ENCODE measurements at places on chromosomes 2 and 18.

DNA sequence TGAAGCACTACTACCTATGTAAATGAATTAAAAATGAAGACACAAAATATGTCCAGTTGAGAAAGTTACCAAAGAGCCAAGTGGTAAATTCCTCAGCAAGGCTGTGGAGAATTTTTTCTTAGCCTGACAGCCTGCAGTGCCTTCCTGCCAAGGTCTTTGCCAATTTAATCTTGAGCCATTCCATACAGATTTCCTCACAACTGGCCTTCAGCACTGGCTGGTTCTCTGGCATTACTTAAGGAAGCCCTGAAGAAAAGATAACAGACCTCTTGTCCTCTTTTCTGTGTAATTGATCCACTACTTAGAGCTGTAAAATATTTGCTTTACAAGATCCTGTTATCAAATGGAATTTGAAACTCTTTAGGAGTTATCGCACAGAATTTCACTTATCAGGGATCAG lies 334.2 kb upstream of the LRRTM1 start:
- no peak for DNase-seq

DNA sequence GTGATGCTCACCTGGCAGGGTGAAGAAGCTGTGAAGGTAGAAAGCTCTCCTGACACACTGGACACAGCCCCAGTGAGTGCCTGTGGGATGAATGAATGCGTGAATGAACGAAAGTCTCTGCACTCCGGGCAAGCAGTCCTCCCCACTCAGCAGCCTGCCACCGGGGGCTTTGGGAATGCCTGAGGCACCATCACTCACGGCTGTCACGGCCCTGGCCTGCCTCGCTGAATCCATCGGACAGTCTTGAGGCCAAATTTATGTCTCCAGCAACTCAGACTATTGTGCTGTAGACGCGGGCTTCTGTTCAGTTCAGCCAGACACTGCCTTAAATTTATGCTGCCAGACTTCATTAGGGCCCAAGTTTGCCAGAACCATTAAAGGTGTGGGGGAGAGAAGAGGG lies 62.9 kb upstream of the TEX51 start:
- DNase-seq: no peak

DNA sequence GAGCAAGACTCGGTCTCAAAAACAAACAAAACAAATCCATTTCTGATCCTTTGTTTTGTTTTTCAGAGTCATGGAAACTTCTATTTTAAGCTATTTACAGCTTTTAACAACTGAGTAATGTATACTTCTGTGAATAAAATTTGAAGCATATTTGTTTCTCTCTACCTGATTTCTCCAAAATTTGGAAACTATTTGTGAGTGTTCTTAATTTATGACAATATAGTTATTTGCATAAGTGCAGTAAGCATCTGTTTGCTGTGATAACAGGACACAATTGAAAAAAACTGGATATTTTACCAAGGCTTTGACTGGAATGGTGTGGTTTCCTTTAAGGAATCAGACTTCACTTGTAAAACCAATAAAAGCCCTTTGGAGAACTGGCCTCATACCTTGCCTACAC lies 53.3 kb upstream of the GULP1 start:
- no peak for DNase-seq

- peak; percentile 84 for DNase-seq
Measured at GRCh38 chr2:9288233-9288632, 81.6 kb downstream of the ASAP2 start.

DNA sequence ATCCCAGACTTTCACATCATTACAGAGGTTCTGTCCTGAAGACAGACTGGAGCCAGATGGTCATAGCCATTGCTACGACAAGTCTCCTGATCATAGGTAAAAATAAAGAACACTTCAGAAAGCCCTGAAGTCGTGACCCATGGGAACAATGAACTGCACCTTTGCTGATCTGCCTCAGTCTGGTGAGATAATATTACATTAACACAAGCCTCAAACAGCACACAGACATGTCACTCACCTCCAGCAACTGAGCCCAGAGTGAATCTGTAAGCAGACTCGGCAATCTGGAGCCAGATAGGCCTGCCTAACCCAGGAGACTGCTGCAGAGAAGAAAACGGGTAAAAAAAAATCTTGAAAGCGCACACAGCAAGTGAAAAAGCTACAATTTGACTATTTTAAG lies 79.2 kb downstream of the SLC25A12 start:
- no peak for DNase-seq

DNA sequence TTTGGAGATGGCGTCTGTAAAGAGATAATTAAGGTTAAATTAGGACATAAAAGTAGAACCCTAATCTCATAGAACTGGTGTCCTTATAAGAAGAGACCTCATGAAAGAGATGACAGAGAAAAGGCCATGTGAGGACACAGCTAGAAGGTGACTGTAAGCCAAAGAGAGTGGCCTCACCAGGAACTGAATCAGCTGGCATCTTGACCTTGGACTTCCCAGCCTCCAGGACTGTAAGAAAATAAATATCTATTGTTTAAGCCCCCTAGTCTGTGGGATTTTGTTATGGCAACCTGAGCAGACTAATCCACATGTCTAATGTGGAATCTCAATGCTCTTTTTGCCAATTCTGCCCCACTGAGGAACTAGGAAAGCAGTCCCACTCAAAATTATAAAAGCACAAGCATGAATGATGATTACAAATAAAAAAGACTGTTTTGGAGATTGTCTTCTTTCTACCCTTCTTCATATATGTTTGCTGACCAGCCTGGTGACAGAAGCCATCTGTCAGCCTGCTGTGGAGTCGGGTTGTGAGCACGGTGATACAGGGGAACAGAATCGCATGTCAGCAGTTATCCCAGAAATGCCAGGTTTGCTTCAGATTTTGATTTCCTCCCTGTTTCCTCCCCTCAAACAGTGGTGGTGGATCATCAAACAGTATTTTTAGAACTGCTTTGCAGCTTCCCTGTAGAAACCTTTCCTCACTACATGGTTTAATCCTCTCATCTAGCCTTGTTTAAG lies 54.2 kb downstream of the INPP4A start:
- no peak for DNase-seq

GRCh38 chr2:76050196-76050595 lies 339.5 kb upstream of the GCFC2 start:
- no peak for DNase-seq

GRCh38 chr2:237058423-237058822 lies 27.3 kb upstream of the COPS8 start:
- DNase-seq: no peak

DNA sequence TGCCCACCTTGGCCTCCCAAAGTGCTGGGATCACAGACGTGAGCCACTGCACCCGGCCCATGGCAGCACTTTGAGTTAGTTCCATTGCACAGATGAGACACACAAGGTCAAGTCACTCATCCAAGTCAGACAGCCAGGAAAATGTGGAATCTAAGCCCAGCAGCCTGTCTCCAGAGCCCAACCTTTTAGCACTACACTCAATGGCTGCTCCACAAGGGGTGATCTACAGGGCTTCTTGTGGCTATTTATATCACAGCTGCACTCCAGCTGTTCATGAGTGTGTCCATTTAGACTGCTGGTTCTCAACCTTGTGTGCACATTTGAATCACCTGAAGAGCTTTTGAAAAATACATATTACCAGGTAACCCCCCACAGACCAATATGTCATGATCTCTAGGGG lies 72.9 kb upstream of the RPL31 start:
- peak; percentile 36 for DNase-seq

- DNase-seq: no peak
Measured at GRCh38 chr2:174338671-174339560, 4.2 kb downstream of the SP9 start.

GRCh38 chr2:242063436-242063835 lies 193.9 kb downstream of the RTP5 start:
- no peak for DNase-seq

GRCh38 chr18:3236470-3236869 lies 11.1 kb upstream of the MYL12A start:
- DNase-seq: no peak

DNA sequence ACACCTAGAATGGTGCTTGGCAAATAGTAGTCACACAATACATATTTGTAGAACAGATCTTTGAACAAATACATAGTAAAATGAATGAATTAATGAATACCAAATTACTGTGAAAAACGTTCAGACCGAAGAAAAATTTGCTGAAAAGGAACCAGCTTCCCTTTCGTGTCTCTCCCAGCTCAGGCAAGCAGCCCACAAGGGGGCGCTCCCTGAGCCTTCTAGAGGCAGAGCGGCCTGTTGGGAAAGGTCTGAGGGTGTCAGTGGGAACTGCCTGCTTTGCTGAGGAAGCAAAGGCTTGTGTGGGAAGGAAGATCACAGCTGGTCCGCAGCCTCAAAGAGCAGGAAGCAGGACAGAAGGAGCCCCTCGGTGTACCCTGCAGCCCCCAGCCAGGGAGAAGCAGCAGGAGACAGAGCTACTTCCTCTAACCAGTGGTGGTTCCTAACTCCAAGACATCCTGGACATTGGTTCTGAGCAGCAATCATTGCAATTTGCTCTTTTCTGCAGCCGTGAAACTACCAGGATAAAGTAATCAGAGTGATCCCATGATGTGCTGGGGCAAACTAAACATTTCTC lies 231.1 kb downstream of the ANKRD30B start:
- peak; percentile 42 for DNase-seq

DNA sequence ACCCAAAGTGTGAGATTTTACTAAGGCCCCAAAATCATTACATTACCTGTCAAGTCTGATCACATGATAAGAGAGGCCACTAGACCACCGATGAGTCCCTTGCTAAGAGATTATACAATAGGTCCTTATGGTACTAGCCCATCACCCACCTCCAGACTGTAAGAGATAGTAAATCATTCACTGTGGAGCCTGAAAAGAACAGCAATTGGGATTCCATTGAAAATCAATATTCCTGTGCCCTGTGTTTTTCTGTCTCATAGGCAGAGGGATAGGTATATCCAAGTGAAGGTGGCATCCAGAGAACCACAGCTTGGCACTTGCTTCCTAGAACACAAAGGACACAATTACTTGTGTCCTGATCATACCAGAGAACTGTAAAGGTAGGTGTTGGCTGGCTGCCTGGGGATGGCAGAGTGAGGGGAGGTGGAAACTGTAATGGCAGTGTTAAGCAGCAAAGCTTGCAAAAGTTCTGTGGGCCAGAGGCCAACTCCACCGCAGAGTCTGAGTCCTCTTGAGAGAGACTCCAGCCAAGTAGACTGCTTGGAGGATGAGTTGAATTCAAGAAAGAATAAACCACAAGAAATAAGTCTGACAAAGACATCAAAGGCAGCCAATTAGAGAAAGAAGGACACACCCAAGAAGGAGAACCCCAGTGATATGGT lies 102.0 kb upstream of the PIEZO2 start:
- peak; percentile 87 for DNase-seq

- peak; percentile 12 for DNase-seq
Measured at GRCh38 chr18:66749481-66750035, 145.7 kb upstream of the CDH19 start.
